Esophagus mucosa (tissue), 1 donor: ENCODE measurements at places on chromosomes 2 and 18. TPM values are rescaled to one million over a fixed set of nuclear protein-coding genes. Genes with fewer than 3 reads are reported as not detected.

The TGFA gene
- 42.6 TPM for total RNA-seq

DNA sequence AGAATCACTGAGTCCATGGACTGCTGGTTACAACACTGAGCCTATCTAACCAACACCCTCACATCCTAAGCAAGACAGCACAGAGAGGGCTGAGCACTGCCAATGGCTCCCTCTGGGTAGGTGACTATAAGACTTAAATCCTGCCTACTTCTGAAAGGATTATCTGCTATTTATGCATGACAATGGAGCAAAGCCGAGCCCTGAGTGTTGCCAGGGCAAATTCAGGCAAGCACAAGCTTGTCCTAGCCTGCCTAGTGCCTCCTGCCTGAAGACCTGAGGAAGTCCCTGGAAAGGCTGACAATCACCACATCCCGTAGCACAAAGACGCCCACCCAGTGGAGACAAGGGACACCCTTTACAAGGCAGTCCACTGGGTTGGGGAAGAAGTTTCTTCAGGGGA lies 129.7 kb downstream of the OSR1 start:
- peak; percentile 99 for ATAC-seq

DNA sequence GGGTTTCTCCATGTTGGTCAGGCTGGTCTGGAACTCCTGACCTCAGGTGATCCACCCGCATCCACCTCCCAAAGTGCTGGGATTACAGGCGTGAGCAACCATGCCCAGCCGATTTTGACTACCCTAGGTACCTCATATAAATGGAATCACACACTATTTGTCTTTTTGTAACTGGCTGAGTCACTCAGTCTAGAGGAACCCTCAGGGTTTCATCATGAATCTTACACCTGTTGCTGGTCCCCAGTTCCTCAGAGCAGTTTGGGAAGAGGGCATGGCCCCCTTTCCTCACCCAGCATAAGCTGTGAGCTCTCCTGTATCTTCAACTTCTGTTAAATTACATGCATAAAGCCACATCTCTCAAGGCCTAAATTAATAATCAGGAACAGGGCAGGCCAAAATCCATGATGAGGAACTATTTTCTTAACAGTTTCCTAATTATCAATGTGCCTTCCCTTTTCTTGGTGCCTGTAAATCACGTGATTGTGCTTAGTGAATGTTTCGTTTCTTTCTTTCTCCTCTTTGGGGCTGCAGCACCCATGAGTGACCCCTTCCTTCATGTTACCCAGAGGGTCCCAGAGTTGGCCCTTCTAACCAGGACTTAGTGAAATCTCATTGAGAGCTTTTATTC lies 20.9 kb downstream of the DYSF start:
- no peak for ATAC-seq

GRCh38 chr2:118689456-118689855 lies 158.0 kb downstream of the EN1 start:
- ATAC-seq = no peak

The PROC gene
- total RNA-seq = 0.20 TPM

- no peak for ATAC-seq
These were observed 110.9 kb upstream of the CCDC150 start for GRCh38 chr2:196528486-196529223.

DNA sequence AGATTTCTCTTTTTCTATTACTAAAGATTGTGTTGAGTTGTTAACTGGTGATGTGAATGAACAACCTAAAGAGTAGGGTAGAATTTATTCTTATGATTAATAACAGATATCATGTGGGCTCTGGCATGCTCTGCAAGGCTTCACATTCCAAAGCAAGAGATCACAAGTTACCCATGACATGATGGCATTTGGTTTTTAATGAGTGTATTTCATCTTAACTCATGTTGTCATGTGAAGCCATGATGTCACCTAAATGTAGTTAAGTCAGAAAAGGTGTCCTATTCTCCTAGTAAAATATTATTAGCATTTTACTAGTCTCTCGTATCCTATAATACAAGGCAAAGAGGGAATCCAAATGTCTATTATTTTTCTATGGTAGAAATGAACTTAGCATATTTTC lies 678.0 kb downstream of the ARHGAP15 start:
- ATAC-seq = no peak

GRCh38 chr2:236823963-236824362 lies 254.3 kb downstream of the ACKR3 start:
- ATAC-seq = peak; percentile 83

GRCh38 chr2:155842103-155842502 lies 490.4 kb downstream of the NR4A2 start:
- no peak for ATAC-seq

The FRZB gene
- total RNA-seq = 0.32 TPM

DNA sequence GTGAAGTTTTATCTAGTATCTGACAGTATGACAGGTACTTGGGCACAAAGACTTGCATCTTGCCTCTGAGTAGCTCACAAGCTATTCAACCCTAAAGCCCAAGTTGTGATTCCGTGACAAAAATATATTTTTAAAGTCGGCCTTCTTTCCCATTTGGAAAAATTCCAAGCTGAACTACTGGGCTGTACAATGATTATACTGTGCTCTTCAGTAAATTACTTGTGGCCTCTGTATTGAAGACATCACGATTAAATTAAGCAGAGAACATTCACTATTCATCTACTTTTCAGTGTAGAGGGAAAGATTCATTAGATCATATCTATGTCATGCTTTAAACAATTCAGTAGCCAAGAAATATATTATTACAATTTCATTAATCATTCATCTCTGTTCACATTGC lies 282.2 kb downstream of the CDH2 start:
- ATAC-seq = no peak

- ATAC-seq = no peak
These were observed 17.2 kb downstream of the ITGA4 start for GRCh38 chr2:181474222-181474881.

The NGEF gene
- total RNA-seq = 6.1 TPM

- ATAC-seq = peak; percentile 61
These were observed 404.8 kb downstream of the TXNL1 start for GRCh38 chr18:56233595-56233994.

- no peak for ATAC-seq
These were observed 32.2 kb downstream of the THADA start for GRCh38 chr2:43563679-43564078.

DNA sequence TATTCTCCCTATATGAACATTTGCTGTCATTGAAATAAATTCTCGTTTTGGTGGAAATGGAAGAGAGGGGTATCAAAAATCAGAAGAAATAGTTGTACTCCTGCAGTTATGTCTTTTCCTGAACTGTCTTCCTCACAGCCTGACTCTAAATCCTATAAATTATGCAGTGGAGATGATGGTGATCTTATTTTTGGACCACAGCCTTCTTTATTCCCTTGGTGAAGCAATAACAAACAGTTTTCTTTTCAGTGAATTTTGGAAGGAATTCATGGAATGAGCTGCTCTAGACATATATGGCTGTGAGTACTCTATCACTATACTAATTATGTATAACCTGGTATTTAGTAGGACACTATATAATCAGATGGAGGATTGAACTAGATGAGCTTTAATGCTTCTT lies 1.7 kb upstream of the SLC25A12 start:
- no peak for ATAC-seq

The EPB41L3 gene
- 16.3 TPM for total RNA-seq

GRCh38 chr18:1581581-1581980 lies 676.9 kb downstream of the ADCYAP1 start:
- ATAC-seq = no peak

The CCDC68 gene
- 1.5 TPM for total RNA-seq

The MDH1B gene
- total RNA-seq = 0.76 TPM

DNA sequence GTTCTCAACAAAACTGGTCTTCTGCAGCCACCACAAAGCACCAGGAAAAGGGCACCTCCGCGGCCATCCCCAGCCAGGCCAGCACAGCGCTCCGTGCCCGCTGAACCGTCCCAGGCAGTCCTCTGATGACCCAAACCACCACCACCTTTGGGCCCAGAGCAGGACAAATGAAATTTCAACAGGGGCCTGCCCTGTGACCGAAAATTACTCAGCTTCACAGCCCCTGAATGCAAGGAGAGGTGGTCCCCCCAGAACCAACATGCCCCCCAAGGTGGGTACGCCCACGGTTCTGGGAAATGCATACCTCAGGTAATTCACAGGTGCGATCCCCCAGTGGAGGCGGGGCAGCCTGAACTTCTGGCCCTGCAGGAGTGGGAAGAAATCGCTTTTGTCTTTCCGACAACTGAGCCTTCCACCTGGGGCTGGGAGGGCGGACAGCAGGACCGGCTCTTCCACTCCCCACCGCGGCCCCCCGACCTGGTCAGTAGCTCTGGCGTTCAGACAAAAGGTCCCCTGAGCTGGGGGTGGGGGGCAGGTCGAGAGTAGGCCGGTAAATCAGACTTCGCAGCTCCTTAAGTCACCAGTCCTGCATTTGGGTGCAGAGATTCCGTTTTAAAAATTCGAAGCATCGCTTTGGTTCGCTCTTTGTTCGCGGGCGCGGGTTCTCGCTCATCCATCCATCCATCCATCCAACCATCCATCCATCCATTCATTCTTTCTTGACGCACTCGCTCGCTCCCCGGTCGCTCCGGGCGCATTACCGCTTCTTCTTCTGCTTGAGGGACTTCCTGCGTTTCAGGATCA lies 1.4 kb downstream of the ARL4C start:
- peak; percentile 2 for ATAC-seq

DNA sequence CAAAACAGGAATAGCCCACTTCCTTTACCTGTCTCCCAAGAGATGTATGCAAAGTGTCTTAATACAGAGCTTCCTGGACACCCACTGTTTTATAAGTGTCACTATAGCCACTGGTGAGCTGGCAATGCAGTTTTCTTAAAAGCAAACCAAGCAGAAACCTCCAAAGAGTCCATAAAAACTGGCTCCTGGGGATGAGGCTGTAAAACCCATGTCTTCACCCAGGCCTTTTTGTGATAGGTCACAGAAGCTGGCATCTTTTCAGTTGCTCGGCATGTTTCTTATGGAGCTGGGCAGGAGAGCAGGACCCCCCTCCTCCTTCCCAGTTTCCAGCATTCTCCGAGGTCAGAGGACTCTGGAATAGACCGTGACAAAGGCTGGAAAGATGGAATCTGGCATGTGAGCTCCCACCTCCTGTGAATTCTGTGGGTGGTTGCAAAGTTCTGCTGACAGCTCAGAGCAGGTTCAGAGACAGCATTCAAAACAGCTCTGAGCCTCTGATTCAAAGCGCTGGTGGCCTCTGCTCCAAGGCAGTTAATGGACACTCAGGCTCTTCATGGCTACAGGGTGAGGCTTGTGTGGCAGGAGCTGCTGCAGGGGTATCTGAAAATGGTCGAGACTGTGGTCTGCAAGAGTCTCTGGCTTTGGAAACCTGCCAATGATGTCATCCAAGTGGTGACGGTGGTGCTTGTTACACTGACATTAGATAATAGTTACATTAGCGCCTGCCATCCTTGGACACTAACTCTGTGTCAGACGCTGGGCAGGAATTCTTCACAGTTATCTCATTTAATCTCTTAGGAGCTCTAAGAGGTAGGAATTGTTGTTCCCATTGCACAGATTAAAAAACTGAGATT lies 283.4 kb downstream of the CLIP4 start:
- no peak for ATAC-seq

GRCh38 chr2:237708491-237708890 lies 81.1 kb downstream of the LRRFIP1 start:
- no peak for ATAC-seq

DNA sequence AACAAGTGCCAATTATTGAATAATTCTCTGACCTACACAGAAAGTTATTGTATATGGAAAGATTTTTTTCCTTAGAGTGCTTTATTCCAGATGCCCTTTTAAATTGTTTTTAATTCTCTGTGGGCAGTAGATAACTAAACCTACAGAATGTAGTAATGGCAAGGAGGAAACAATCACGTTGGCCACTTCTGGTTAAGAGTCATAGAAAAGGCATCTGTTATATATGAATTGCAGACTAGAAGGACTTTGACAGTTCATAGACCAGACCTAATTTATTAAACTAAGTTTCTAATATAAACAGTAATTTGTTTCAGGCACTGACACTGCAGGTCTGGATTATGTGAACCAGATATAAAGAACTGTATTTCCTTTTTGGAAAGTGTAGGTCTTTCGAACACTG lies 607.5 kb downstream of the PLCL1 start:
- ATAC-seq = no peak

The IL1B gene
- 4.1 TPM for total RNA-seq

The G6PC2 gene
- not detected for total RNA-seq

The TEX44 gene
- total RNA-seq = not detected

The ARHGEF33 gene
- not detected for total RNA-seq

DNA sequence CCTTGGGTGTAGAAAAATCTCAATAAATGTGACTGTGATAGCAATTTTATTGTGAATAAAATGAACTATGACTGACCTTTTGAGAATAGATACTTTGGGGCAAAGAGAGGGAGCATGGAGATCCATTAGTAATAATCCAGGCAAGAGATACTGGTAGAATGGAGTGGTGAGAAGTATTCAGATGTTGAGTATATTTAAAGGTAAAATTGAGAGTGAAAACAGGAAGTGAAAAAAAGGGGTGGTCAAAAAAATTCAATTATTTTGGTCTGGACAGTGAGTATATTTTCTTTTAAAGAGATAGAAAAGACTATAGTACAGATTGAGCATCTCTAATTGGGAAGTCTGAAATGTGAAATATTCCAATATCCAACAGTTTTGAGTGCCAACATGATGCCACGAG lies 1515.6 kb upstream of the NXPH2 start:
- no peak for ATAC-seq

DNA sequence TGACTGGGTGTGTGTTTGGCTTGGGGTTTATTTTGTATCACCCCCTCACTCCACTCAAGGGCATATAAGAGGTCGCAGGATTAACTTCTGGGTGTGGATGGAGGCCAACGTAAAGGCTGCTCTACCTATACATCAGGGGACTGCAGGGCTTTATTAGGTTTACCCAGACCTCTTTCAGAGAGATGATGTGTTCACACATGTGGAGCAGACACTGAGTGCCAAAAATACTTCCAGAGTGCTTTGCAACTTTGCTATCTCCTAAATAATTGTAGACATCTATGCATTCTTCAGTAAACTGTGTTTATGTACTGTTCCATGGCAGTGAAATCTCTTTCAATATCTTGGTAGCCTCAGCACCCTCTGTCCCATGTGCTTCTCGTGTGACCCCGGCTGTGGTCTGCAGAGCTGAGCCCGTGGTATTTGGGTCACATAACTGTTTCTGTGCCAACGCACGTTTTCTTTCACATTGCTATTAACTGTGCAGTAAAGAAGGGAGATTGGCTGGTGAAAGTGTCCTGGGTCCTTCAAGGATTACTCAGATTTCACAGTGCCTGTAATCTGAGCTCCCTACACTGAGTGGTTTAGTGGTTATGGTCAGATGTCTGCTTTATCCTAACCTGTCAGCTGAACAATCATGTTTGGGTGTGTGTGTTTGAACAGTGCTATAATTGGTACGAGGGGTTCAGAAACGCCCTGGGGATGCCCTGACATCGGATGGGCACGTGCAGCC lies 208.1 kb downstream of the VAPA start:
- ATAC-seq = peak; percentile 65

- no peak for ATAC-seq
These were observed 53.7 kb downstream of the APLF start for GRCh38 chr2:68521037-68521436.

The MC2R gene
- not detected for total RNA-seq

- ATAC-seq = no peak
These were observed 97.1 kb downstream of the AQP4 start for GRCh38 chr18:26768385-26768784.

The IL1RL1 gene
- total RNA-seq = 2.8 TPM

The CD226 gene
- total RNA-seq = 0.44 TPM

- ATAC-seq = no peak
These were observed 33.3 kb downstream of the SPP2 start for GRCh38 chr2:234083572-234084348.

- no peak for ATAC-seq
These were observed 168.6 kb upstream of the SIX2 start for GRCh38 chr2:45177870-45178269.

The CDH2 gene
- total RNA-seq = not detected

GRCh38 chr2:13240789-13241487 lies 524.2 kb downstream of the TRIB2 start:
- ATAC-seq = no peak
